Femur (tissue), 1 donor: ENCODE measurements at places on chromosomes 11 and 22.

DNA sequence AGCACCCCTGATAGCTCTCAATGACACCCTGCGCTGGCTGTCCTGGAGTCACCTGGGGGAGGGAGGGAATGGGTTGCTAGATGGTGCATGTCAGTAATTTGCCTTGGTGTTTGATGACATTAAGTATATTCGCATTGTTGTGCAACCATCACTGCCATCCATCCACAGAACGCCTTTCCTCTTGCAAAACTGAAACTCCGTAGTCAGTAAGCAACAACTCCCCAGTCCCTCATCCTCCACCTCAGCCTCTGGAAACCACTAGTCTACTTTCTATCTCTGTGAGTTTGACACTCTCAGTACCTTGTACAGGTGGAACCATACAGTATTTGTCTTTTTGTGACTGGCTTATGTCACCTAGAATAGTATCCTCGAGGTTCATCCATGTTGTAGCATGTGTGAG, 62.6 kb downstream of the PKNOX2 start:
- DNase-seq: no peak

DNA sequence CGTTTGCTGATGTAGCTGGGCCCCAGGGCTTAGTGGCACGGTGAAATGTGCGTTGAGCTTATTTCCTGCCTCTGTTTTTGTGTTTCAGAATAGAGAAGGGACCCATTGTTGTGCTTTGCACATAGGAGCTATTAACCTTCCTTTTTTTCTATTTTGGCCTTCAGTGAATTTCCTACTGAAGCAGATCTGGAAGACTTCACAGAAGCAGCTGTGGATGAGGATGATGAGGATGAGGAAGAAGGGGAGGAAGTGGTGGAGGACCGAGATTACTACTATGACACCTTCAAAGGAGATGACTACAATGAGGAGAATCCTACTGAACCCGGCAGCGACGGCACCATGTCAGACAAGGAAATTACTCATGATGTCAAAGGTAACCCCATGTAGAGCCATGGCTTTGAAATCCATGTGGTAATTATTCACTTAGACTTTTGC, 37.4 kb upstream of the ST14 start:
- no peak for DNase-seq

- peak; percentile 47 for DNase-seq
Observed at GRCh38 chr11:13216019-13216710, 61.4 kb upstream of the BMAL1 start.

DNA sequence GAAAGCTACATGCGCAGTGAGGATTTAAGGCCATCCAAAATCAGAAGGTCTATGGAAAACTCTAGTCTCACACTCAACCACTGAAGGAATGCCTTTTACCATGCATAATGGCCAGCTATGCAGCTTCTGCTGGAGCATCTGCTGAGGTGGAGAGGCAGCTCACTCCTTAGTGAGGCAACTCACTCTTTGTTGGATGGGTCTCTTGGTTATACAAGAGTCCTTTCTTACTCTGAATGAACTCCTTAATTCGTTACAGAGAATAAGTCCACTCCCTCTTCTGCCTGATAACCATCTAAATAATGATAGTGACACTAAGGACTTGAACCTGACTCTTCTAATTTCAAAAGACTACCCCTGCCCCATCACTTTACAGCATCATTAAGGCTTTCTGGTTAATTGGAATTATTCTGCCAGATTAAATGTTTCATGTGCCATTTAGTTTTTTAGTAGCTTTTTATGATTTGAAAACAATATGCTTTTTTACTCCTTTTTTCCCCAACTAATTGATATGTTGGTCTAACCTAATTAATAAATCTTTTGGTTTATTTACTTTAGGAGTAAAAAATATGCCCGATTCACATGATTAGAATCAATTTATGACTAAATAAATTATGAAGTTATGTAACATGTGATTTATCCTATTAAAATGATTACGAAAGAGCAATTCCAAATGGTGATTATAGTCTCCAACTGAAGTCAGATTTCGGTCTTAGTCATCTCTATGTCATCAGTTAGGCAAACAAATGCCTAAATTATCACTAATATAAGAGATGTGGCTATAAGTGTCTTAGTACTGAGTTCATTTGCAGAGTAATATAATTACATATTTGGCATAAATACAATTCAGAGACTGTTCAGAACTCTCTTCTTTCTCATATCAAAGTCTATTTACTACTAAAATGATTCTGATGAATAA, 286.7 kb upstream of the CCDC90B start:
- no peak for DNase-seq

DNA sequence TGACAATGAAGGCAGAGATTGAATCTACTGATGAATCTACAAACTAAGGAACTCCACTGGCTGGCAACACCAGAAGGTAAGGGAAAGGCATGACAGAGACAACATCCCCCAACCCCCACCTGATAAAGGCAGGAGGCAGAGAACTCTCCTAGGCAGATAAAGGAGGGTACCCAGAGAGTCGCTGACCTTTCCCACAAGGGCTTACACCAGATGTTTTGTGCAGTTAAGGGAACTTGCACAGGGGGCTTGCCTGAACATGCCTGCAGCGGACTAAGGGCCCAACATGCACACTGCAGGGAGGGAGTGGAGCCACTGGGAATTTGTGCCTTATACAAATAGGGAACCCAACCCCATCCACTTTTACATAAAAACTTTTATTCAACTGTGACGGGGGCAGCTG, 1996.9 kb upstream of the RAG2 start:
- no peak for DNase-seq

DNA sequence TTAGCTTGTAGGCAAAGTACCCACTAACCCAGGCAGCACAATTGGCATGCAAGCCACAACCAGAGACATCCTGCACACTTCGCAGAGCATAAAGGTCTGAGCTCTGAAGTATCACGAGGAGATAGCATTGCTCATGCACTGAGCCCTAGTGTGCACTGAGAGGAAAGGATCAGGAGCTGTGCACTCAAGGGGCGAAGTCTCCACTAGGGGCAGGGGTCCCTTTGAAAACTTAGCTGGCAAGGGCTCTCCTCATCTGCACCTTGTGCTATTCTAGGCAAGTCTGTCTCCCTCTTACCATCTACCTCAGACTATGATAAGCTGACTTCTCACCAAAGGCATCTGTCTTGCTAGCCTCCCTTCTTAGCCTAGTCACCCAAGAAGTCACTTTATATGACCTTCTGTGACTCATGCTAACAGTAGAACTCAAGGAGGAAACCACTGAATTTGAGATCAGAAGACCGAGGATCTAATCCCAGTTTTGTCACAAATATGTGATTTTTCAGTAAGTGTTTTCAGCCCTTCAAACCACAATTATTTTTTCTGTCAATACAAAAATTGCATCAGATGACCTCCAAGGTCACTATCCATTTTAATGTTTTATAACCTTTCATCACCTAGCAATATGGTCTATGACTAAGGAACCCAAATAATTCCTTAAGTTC, 1078.0 kb downstream of the NTM start:
- no peak for DNase-seq

GRCh38 chr22:23518376-23519187, 61.5 kb downstream of the IGLL1 start:
- DNase-seq: no peak

DNA sequence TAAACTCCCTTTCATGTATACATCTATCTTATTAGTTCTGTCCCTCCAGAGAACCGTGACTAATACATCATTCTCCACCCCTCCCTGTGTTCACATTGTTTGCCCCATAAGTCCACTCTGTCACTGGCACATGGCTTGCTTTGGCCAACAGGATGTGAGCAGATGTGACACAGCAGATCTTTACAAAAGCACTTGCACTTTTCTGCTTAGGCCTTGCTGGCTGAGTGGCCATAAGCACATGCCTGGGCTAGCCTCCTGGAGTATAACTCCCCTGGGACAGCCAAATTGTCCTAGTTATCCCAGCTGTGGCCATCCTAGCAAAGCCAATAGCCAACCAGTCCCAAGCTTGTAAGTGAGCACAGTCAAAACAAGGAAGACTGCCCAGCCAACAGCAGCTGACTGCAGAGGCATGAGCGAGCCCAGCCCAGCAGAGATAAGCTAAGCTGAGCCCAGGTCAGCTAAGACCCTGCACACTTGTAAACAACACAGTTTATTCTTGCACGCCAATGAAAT, 9.7 kb upstream of the RCN1 start:
- DNase-seq: no peak

DNA sequence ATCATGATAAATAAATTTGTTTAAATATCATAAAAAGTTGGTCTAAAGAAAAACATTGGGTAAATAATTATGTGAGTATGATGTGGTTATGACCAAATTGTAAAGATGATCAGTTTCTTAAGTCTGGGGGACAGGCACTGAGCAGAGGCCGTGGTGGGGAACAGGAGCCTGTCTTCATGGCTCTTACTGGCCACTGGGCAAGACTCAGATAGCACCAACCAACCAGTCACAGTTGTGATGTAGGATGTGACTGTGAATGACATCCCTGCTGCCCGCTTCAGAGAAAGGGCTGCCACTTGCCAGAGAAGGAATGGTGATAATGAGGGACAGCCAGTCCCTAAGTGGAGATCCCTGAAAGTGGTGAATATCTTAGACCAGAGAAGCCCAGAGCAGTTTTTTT, 7.0 kb downstream of the PTPRJ start:
- no peak for DNase-seq

- no peak for DNase-seq
Observed at GRCh38 chr11:69007975-69008381, 5.1 kb downstream of the MRGPRF start.

GRCh38 chr11:34298871-34299270, 58.9 kb downstream of the ABTB2 start:
- no peak for DNase-seq

DNA sequence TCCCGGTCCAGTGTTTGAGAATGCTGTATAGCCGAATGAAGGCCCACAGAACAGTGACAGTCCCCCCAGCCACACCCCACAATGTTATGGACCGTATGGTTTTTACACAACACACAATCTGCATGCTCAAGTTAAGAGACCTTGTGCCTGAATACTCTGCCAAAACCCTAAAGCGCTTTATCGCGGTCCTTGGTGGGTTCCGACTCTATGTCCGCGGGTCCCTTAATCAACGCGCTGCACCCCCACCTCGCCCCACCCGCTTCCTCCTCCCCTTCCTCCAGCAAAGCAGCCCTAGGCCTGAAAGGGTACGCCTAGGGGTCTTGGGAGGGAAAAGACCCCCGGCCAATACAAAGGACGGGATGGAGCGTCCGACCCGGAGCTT, 442 bp downstream of the COPB1 start:
- peak; percentile 63 for DNase-seq

DNA sequence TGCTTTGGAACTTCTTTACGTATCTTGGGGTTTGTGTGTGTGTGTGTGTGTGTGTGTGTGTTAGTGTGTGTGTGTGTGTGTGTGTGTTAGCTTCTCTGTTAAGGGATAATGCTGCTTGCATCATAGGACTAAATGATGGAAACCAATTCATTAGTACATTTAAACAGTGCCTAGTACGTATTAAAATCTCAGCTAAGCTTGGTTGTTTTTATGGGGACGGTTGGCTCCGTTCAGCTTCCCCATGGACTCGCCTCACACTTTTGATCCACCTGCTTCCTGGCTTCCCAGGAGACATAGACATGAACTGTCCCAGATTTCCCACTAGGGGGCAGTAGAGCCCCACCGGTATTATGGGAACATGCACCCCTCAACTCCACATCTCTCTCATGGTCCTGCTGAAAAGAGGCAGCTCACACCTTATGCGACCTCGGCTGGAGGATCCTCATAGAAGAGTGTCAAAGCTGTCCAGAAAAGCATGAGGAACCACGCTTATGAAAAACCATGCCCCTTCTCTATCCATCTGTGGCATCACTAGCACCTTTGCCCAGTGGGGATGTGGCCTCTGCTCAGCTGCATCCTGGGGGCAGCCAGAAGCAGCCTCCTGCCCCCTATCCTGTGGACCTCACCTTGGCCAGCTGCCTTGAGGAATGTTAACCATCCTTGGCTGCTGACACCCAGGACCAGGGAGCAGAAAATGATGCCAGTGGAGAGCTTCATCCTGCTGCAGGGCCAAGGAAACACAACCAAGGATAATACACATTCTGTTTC, 9.7 kb upstream of the SAAL1 start:
- DNase-seq: peak; percentile 53

DNA sequence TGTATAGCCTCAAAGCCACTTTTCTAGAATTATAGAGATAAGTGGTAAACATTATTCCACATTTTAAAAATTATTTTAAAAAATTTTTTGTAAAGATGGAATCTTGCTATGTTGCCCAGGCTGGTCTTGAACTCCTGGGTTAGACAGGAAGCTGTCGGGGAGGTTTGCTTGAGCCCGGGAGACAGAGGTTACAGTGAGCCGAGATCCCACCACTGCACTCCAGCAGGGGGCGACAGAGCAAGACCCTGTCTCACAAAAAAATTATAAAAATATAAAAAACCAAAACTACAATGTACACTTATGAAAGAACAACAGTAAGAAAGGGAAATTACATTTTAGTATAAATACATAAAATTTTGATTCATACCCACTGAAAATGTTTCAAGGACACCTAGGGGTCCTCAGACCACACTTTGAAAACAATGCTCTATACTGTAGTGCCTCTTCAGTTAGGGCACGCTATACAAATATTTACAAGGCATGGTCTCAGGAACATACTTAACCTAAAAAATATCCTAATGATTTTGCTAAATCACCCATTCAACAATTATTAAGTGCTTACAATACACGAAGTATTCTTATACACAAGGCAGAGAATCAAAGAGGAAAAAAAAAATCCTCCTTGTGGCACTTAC, 111.2 kb downstream of the MRTFA start:
- peak; percentile 59 for DNase-seq

- DNase-seq: no peak
Observed at GRCh38 chr11:9577556-9577955, 4.1 kb downstream of the WEE1 start.

- no peak for DNase-seq
Observed at GRCh38 chr11:80846442-80846841, 1405.6 kb upstream of the TENM4 start.

DNA sequence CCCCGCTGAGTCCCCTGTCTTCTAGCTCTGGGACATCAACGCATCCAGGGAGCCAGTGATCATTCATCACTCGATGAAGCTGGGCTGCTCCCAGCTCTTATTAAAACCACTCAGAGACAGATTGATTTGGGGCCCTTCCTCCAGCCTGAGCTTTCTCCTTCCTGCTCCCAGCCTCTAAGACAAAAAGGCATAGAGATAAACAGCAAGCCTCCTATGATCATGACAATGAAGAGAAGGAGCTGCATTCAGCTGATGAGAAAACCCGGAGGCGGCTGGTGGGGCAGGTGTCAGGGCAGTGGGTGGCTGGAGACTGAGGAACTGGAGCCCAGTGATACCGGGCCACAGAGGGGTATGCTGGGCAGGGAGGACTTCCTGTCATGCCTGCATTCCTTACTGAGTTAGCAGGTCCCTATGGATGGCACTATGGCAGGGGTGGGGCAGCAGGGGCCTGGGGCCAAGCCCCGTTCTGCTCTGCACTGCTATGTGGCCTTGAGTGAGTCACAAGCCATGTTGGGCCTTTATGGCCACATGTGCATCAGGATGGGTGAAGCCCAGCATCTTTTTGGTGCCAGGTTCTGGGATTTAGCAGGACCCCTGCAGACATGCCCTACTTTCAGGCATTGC, 20.2 kb downstream of the PVALB start:
- no peak for DNase-seq

DNA sequence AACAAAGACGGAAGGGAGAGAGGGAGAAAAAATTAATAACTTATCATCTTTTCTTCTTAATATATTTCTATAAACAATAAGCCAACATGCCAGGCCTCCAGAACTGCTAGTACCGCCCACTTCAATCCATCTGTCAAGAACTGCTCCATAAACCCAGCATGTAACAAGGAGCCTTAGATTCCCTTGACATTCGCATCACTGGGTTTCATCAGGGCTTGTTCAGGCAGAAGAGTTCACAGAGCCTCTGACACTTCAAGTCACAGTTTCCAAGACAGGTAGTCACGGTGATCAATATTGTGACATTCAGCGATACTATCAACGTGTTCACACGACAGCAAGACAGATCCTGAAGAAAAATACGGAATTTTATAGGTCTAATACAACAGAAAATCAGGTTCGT, 61.7 kb downstream of the LARGE2 start:
- DNase-seq: no peak
